Daoy (cell line): ENCODE measurements at places on chromosomes 7 and 10. TPM values are rescaled to one million over a fixed set of nuclear protein-coding genes. Genes with fewer than 3 reads are reported as not detected.

Gene VSIR
- total RNA-seq: 1.5 and 1.9 TPM in 2 replicates

Gene AASS
- total RNA-seq: 39.8 and 44.1 TPM in 2 replicates

Gene CFAP58
- total RNA-seq: 0.06 TPM in 2 replicates

DNA sequence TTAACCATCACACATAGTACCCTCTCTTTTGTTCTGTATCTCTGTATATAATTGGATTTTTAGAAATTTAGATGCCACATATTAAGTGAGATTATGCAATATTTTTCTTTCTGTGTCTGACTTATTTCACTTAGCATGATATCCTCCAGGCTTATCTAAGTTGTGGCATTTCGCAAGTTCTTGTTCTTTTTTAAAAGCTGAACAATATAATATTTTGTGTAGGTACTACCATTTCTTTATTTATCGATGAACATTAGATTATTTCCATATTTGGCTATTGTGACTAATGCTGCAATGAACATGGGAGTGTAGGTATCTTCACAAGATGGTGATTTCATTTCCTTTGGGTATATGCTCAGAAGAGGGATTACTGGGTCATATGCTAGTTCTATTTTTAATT, 295.0 kb downstream of the SUGCT start:
- DNase-seq: no peak

Gene UPK3BL2
- 1.4 TPM in 1 of 2 replicates, not detected in the other for total RNA-seq

GRCh38 chr7:31458203-31458602, 55.7 kb upstream of the ITPRID1 start:
- DNase-seq: no peak

Gene GPR158
- 2.6 and 4.6 TPM in 2 replicates for total RNA-seq

Gene MRPS33
- total RNA-seq: 49.5 and 64.8 TPM in 2 replicates

Gene CYP3A4
- 0.09 and 0.11 TPM in 2 replicates for total RNA-seq

GRCh38 chr7:76223286-76223972, 21.7 kb downstream of the SRRM3 start:
- DNase-seq: no peak

DNA sequence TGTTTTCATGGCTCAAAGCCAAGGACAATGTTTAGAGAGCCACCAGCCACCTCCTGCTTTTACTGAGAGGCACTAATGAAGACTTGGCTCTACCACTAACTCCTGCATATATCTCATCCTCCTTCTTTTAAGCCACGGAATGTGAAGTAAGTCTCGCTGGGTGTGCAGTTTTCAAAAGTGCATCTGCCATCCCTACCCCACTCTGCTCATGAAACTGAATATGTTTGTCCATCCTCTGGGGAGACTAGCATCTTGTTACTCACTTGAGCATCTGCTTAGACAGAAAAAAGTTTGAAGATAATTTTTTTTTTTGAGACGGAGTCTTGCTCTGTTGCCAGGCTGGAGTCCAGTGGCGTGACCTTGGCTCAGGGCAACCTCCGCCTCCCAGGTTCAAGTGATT, 40.8 kb downstream of the EPDR1 start:
- DNase-seq: no peak

DNA sequence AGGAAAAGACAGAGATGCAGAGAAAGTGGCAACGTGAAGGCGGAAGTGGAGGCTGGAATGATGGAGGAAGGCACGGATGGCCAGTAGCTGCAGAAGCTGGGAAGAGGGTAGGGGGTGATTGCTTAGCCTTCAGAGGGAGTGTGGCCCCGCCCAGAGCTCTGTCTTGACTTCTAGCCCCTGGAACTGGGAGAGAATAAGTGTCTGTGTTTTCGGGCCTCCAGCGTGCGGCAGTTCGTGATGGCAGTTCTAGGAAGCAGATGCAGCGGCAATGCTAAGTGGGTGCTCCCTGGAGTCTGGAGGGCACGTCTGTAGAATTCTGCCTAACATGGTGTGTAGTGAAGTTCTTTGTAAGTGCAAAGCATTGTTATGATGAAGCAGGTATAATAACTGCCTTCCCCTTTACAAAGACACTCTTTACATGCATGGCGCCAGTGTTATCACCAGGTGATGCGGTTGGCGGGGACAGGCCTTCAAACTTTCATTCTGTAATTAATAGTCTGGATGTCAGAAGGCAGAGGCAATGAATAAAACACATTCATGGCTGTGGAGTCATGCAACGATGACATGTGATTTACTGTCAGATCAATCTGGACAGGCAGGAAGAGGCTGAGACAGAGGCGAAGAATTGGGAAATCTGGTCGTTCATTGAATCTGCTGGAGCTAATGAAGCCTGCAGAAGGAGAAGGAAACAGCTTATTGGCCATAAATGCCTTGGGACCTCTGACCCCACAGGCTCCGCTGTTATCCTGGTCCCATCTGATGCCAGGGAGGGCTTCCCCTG, 228.6 kb downstream of the GLRX3 start:
- no peak for DNase-seq

Gene SEPTIN7
- total RNA-seq: 543 and 627 TPM in 2 replicates

Gene NET1
- total RNA-seq: 84.6 and 88.9 TPM in 2 replicates

DNA sequence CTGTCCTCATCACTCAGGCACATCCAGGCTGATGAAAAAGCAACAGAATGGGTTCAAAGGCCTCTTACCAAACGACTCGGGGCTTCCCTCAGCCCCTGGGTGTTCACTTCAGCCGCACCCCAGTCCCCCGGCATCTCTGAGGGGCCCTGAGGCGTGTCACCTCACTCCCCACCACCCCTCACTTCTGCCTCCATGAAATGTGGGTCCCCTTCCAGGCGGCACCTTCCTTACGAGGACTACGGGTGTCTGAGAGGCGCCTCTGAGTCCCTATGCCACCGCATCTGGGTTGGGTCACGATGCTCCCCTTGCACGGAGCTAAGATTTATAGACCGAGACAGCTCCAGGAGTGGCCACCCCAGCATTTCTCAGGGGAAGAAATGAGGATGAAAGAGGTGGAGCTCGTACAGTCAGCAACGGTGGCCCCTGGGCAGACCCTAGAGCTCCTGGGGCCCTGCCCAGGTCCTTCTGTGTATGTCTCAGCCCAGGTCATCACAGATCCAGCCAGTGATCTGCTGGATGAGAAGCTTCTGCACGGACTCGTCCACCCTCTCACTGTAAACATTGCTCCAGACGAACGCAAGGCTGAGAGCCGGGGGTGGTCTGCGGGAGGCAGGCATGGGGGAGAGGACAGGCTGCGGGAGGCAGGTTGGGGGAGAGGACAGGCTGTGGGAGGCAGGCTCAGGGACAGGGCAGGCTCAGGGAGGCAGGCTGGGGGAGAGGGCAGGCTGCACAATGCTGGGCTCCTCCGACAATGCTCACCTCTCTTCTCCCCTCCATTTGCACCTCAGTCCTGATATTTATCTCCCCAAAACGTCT, 408.2 kb downstream of the DNAJB6 start:
- DNase-seq: no peak

Gene VWC2
- not detected in 2 replicates for total RNA-seq

Gene GNB2
- 58.9 and 77.1 TPM in 2 replicates for total RNA-seq
